Ascending aorta (tissue), 2 donors: ENCODE measurements at places on chromosomes 6 and 20.

DNA sequence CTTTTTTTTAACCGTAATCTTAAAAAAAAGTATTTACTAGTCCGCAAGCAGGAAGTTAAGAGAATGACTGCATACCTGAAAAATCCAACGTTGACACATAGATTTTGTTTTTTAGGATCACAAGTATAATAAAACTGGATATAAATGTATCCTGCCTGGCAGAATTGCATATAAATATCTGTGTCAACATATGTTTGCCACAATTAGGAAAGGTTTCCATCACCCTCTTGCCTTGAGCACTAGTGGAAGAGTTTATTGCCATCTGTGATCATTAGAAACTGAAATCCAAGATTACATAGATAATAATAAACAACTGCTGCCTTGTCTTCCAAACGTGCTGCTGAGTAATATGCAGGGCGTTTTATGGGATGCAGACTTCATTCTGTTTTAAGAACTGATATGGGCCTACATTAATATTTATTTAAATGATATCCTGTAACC, 27.9 kb downstream of the PLEKHG1 start:
- no peak for DNase-seq

- no peak for DNase-seq
These were observed 59.2 kb upstream of the EYA2 start for GRCh38 chr20:46835418-46835817.

GRCh38 chr6:163637524-163637923, 223.0 kb downstream of the QKI start:
- DNase-seq, result no peak

- DNase-seq, result no peak
These were observed 31.3 kb upstream of the AFDN start for GRCh38 chr6:167795321-167795811.

GRCh38 chr6:152575161-152575560, 62.0 kb downstream of the SYNE1 start:
- DNase-seq, result no peak

- no peak for DNase-seq
These were observed 18.0 kb downstream of the AARS2 start for GRCh38 chr6:44294832-44295791.

DNA sequence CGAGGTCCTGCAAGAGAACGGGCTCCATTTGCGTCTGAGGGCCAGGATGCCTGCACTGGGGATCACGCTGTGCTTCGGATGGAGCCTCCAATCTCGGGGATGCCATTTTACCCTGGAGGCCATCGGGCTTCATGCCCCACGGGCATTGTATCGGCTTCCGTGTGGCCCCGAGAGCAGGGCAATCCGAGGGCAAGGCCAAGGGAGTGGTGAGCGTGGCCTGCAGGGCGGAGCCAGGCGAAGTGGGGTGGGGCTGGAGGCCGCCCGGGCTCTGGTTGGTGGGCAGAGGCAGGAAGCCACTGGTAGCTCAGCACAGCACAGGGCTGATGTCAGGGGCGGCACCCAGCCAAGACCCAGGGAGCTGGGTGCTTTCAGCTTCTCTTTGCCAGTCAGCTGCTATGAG, 57.5 kb upstream of the BHLHE23 start:
- peak; percentile 2 for DNase-seq

DNA sequence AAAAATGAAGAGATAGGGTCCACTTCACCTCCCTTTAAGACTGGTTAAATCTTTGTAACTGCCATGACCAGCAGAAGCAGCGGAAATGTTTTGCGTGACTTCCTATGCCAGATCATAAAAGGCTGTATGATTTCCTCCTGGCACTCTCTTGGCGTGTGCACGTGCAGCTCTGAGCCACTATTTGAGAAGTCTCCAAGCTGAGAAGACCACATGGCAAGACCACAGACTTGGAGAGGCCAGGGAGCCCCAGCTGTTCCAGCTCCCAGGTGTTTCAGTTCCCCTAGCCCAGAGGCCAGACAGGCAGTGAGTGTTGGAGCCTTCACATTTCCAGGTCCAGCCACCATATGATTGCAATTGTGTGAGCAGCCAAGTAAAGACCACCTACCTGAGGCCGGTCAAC, 259.3 kb upstream of the RIN2 start:
- DNase-seq, result no peak
